ENCODE measurements at places on chromosomes 2 and 18.

GRCh38 chr18:77062518-77063003 is 70.0 kb downstream of the MBP start:
- peak; percentile 48 for DNase-seq

GRCh38 chr2:39528701-39529100 is 91.6 kb upstream of the MAP4K3 start:
- no peak for DNase-seq

DNA sequence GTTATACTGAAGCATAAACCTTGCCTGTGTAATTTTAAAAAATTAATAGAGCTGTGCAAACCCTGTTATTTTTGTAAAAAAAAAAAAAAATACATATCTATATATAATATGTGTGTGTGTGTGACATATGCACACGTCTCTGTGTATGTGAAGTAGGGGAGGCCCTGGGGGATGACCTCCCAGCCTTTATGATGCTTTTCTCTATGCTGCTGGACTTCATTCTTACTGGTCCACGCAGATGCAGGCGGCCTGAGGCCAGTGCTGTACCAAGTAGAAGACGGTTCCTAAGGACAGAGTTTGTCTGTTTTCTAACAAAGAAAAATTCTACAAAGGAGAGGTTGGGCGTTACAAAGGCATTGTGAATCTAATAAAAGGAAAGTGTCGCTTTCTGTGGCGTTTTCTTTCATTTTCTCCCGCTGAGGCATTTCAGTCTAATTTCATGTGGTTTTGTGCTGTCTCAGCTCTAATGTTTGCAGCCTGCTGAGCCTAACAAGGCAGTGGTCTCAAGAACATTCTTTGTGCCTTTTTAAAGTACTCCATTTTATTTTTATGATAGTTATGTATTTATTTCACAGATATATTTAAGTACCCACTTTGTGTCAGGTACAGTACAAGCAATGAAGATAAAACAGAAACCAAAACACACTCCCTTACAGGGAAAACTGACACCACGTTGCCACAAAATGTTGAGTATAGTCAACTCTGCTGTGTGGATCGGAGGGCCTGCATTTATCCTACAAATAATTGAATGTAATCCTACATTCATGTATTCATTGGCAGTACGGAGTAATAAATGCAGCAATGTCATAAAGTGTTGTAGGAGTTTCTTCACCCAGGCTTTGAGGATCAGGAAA is 118.0 kb downstream of the RAB3GAP1 start:
- no peak for DNase-seq

GRCh38 chr2:37711308-37711731 is 39.9 kb upstream of the CDC42EP3 start:
- no peak for DNase-seq

- DNase-seq, result no peak
Observed at GRCh38 chr2:224257156-224257555, 144.8 kb downstream of the FAM124B start.

GRCh38 chr2:141329964-141330363 is 800.9 kb downstream of the LRP1B start:
- DNase-seq, result no peak

DNA sequence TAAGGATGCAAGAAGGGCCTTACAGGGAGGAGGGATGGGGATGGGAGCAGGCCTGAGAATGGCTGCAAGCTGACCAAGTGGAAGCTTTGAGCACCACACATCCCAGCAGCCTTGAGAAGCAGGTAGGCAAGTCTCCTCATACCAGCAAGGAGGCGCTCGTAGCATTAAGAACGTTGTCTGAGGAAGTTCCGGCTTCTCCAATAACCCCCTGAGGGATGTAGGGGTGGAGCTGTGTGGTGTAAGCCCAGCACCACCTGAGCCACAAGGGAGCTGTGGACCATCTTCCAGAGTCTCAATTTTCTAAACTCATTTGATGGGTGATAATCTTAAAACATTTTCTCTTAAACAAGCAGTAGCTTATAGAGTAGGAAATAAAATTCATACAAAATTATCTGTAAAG is 50.6 kb downstream of the ST3GAL5 start:
- DNase-seq, result no peak

DNA sequence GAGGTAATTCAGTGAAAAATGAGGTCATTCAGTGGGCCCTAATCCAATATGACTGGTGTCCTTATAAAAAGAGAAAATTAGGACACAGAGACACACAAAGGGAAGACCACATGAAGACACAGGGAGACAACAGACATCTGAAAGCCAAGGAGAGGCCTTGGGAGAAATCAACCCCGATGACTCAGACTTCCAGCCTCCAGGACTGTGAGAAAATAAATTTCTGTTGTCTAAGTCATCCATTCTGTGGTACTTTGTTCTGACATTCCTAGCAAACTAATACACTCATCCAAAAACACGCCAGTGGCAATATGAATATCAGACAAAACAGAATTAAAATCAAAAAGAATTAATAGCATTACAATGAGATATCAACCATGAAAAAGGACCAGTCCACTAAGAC is 303.7 kb downstream of the SS18 start:
- no peak for DNase-seq

DNA sequence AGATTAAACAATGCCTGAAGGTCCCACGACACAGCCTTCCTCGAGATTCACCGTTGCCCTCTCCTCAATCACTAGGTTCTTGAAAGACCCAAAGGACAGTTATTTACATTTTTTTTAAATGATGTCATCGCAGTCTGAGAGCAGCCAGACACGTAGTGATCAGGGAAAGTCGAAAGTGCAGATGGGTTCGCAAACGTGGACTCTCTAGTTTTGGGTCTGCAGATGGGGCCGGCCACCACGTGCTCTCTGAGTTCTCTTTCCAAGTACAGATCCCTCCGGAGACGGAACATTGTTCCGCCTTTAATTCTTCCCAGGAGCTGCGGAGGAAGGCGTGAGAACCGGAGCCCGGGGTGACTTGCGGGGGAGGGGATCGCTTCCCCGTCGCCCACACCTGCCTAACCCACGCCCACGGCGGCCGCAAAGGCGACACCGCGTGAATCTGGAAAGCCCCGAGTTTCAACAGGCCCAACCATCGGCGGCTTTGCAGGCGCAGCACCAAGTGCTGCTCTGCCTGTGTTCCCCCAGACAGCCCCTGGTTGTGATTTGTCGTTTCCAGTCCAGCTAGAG is 54.3 kb downstream of the PKDCC start:
- peak; percentile 92 for DNase-seq

DNA sequence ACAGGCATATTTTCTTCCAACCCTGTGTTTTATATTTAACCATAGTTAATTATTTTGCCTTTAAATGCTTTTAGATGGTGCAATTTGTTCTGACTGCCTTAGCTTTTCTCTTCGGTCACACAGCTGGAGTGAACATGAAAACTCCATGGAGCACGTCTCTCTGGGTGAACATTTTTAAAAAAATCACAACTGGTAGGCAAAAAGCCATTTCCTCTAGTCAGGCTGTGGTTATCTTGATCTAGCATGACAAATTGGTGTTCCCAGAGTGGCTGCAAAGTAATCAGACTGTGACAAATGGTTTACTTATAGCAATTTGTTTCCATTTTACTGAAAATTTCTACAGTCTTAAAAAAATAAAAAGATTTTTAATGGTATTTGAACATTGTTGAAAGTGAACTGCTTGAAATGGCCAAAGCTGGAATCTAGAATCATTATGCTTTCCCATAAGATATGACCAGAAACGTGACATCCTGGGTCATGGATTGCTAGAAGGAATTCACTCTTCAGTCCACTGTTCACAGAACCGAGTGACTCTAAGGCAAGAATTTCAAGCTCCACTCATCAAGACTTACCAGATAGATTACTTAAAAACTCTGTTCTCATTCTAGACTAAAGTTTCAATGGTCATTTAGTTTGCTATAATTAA is 703.6 kb downstream of the CPS1 start:
- DNase-seq, result no peak

DNA sequence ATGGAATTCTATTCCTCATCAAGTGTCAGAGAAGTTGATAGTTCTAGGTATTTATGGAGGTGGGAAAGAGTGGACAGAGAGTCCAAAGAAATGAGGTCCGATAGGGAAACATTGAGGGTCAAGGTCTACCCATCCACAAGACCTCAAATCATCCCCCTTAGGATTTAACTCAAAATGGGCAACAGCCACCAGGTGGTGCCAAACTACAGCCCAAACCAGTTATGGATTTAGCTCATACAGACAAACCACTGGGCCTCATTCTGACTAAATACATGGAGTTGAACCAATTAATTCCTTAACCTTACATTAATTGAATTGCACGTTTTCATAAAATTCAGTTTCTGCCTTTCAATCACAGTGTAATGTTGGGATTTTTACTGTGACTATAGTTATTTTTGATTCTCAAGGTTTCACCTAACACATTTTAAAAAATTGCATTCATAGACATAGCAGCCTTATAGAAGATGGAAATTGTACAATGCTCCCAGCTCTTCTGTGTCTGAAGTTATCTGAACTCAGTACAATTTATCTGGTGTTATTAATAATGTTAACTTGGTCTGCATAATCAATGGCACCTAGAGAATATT is 98.2 kb upstream of the HNMT start:
- DNase-seq, result no peak

GRCh38 chr2:145076085-145076484 is 556.2 kb upstream of the ZEB2 start:
- no peak for DNase-seq

DNA sequence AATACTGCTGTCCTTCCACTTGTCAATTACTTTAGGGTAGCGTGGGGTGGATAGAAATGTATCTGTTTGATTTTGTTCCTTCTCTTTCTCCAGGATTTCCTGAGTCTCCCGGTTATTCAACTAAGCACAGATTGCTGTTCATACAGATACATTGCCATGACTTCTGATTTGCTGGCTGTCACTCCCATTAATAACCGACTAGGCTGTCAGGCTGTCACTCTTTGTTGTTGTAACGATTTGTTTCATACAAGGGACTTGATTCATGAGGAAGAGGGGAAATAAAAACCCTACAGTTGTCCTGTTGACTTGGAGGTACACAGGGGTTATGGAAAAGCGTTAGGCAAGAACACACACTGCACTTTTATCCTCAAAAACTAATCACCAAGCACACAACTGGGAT is 302.7 kb upstream of the SMIM21 start:
- DNase-seq, result no peak

DNA sequence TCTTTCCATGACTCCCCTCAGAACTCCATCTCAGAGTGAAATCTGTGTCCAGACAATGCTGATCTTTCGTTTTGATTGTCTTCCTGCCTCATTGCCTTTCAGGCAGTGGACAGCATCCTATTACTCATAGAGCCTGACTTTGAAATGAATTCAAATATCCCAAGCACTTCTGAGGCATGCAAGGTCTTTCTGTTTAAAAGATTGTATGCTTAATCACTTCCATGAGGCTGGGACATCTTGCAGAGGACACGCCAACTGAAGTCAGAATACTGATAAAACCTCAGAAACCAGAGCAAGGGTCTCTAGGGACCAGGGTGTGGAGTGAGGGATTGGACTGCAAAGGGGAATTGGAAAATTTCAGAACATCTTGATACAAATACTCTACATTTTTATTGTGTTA is 836.5 kb upstream of the ID2 start:
- no peak for DNase-seq
